Thyroid gland (tissue), 4 donors: ENCODE measurements at places on chromosomes 1 and 21. TPM values are rescaled to one million over a fixed set of nuclear protein-coding genes. Genes with fewer than 3 reads are reported as not detected.

CD1C gene
- not detected for total RNA-seq

MIXL1 gene
- not detected for total RNA-seq

- DNase-seq, result no peak
Observed at GRCh38 chr1:201465698-201466290, 3.2 kb downstream of the PHLDA3 start.

OLIG1 gene
- total RNA-seq, result not detected

- DNase-seq, result no peak
Observed at GRCh38 chr1:151705146-151705545, 11.5 kb downstream of the CELF3 start.

SEMA4A gene
- total RNA-seq, result 50.8 TPM

GLMN gene
- 18.8 TPM for total RNA-seq

DNA sequence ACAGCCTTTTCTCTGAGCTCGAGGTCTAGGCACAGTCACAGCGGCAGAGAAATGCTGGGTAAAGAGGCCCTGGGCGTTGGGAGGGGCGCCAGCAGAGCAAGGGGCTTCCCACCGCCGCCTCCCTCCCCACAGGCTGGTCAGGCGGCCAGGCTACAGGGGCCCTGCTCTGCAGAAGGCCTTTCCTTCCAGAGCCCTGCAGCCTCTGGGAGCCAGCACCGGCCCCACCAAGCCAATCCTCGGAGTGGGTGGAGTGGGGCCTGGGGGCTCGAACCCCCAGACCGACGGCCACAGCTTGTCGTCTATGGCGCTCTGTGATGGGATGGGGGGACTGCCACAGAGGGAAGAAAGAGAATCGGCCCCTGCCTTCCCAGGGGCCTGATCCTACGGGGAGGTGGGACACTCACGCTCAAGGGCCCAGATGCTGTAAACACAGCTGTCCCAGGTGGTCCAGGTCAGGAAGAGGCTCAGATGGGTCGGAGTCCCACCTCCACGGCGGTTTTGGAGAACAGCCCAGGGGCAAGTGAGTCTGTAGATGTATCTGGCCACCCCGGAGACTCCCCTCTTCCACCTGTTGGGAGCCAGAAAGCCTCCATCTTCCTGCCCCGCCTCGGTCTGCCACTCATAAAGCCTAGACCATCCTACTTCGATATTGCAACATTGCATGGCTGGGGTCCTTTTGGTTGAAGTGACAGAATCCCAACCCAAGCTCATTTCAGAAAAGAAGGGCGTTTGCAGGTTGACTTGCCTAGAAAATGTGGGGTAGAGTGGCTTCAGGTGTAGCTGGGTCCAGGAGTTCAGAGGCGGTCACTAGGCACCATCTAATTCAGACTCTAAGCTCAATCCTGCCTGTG is 95.6 kb downstream of the SIK1 start:
- no peak for DNase-seq

- no peak for DNase-seq
Observed at GRCh38 chr1:231460614-231461013, 38.5 kb upstream of the EGLN1 start.
